Brain pericyte (primary cell): ENCODE measurements at places on chromosomes 1 and 21.

- no peak for DNase-seq
These were observed 185.3 kb downstream of the AK5 start for GRCh38 chr1:77467021-77467595.

DNA sequence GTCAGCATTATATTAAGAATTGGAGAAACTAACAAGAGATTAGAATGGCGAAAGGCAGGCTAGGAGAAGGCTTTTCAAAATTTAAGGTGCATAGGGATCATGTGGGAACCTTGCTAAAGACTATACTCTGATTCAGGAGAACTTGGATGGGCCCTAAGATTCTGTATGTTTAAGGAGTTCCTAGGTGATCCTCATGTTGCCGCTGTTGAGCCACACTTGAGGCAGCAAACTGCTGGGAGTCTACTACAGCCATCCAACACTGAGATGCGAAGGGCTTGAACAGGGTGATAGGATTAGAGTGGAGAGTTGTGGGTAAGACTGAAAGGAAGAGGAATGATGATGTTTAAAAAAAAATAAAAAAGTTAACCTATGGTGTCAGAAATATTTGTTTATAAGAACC lies 1013.2 kb downstream of the MRPL39 start:
- no peak for DNase-seq

DNA sequence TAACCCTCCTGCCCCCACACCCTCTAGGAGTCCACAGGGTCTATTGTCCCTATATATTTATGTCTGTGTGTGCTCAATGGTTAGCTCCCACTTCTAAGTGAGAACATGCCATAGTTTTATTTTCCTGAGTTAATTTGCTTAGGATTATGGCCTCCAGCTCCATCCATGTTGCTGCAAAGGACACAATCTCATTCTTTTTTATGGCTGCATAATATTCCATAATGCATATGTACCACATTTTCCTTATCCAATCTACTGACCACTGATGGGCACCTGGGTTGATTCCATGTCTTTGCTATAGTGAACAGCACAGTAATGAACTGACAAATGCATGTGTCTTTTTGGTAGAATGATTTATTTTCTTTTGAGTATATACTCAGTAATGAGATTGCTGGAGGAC lies 13.3 kb upstream of the FHAD1 start:
- DNase-seq, result no peak

- DNase-seq, result no peak
These were observed 188.9 kb downstream of the RRAGC start for GRCh38 chr1:38670544-38671122.
